ENCODE measurements at places on chromosomes 4 and X. TPM values are rescaled to one million over a fixed set of nuclear protein-coding genes. Genes with fewer than 3 reads are reported as not detected.

CPE gene
- 1.1 TPM for total RNA-seq

CXorf65 gene
- not detected for total RNA-seq

DNA sequence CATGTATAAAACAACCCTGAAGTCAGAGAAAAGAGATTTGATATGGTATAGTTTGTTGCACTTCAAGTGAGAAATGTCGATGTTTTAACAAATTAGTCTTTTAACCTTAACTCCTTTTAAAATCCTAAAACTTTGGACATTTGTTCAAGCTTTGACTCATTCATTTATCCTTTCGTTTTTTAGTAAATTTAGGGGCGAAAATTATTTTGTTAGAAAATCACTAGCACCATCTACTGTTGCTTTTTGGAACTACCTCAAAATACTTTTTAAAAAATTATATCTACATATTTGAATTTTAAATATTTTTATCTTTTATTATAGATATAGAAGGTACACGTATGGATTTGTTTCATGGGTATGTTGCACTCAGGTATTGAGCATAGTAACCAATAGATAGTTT lies 165.1 kb upstream of the POF1B start:
- DNase-seq: peak; percentile 7

DNA sequence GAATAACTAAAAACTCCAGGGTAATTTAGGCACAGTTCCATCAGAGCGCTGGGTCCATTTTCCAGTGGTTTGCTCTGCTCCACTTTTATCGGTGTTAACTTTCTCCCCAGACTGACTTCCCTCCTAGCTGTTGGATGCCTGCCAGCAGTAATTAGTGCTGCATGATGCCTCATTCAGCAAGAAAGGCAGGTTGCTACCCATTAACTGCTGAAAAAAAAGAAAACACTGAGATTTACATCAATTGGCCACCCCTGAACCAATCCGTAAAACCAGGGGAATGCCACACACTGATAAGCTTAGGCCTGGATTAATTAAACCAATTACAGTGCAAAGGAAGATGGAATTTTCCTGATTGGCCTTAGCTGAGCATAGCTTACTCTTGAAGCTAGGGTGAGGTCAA lies 182.4 kb upstream of the CXXC4 start:
- DNase-seq: no peak
